ENCODE measurements at places on chromosomes 3 and 15.

GRCh38 chr3:16841904-16842271 is 42.9 kb upstream of the PLCL2 start:
- peak; percentile 83 for DNase-seq

GRCh38 chr3:71511037-71511436 is 72.5 kb downstream of the FOXP1 start:
- no peak for DNase-seq

- DNase-seq = no peak
Observed at GRCh38 chr3:177056927-177057326, 140.4 kb downstream of the TBL1XR1 start.

DNA sequence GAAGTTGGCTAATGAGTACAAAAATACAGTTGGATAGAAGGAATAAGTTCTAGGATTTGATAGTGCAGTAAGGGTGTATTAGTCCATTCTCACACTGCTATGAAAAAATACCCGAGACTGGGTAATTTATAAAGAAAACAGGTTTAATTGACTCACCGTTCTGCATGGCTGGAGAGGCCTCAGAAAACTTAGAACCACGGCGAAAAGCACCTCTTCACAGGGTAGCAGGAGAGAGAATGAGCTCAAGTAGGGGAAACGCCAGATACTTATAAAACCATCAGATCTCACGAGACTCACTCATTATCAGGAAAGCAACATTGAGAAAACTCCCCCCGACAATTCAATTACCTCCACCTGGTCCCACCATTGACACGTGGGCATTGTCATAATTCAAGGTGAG is 483.3 kb downstream of the TUSC7 start:
- no peak for DNase-seq

DNA sequence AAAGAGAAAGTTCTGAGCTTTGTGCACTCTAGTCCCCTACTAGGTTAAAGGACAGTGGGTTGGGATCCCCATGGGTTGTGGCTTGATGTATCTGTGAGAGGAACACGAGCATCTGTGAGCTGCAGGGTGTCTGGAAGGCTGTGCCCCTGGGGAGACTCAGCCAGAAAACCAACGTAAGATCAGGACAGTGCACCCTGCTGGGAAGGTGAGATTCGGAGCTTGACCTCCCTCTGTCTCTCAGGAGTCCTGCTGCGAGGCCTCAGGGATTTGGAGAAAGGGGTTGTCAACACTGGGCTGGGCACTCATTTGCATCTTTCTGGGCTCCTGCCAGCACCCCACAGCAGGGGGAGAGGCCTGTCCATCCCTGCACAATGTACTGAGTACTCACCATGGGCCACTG is 15.2 kb downstream of the ANKRD63 start:
- no peak for DNase-seq

- DNase-seq = no peak
Observed at GRCh38 chr15:23073890-23074646, 34.7 kb upstream of the TUBGCP5 start.
